ENCODE measurements at places on chromosomes 5 and 9. TPM values are rescaled to one million over a fixed set of nuclear protein-coding genes. Genes with fewer than 3 reads are reported as not detected.

DNA sequence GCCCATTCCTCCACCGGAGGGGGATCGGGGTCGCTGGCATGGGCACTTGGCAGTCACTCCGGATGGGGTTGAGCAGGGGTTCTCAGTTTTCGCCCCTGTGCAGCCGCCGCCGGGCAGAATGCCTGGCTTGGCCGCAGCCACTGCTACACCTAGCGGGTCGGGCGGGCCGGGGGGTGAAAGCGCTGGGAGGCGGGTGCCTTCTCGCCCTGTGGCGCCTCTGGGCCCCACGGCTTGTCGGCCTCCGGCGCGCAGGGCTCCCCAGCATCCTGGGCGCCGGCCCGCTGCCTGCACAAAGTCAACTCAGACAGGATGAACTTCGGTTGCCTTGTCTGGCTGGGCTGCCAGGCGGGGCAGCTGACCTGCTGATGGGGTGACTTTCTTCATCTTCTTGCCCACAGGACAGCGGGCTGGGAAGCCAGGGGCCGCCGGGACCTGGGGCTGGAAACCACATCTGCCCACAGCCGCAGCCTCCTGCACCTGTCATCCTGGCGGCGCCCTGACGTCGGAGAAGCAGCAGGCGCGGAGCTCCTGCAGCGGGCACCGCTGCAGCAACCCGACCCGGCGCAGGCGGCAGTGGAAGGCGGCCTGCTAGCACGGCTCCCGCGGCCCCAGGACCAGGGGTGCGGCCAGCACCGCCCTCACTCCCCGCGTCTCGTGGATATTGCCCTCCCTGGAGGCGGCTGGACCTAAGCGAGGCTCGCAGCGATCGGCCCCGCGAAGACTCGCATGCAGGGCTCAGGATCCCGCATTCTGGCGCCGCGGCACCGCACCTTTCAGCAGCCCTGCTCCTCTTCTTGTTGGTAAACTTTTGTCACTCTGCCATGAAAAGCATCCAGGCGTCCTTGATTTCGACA, 1.3 kb upstream of the ANKRD18A start:
- DNase-seq: peak; percentile 90

- no peak for DNase-seq
Observed at GRCh38 chr5:1963941-1964451, 81.3 kb upstream of the IRX4 start.

GRCh38 chr5:136890431-136891148, 525.2 kb upstream of the TRPC7 start:
- no peak for DNase-seq

DNA sequence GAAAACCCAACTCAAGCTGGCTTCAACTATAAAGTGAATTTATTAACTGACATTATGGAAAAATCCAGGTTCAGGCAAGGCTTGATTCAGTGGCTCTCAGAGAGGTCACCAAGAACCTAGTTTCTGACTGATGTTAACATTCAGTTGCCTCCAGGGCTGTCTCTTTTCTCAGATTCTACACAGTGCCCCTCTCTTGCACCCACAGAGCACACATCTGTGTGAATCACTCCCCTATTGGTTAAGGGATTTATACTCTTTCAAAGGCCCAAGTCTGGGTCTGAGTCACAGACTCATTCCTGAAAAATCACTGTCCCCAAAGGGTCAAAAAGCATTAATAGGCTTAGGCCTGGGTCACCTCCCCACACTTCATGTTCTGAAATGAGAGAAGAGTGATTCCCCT, 6.2 kb upstream of the HAVCR2 start:
- DNase-seq: no peak

DNA sequence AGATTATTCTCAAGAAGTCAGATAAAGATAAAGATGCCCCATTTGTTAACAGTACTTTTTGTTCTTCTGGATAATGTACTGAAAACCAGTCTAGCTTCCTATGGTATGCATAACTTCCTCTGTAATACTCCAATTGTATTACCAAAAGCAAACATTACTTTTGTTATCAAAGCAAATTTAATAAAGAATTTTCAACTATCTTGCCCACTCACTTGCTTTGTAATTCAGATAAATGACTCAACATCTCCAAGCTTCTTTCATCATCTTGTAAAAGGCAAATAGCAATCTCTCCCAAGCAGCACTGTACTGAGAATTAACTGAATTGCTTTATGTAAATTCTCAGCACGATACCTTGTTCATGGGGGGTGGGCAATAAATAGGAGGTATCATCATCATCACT, 98.3 kb downstream of the NFIB start:
- DNase-seq: no peak

- DNase-seq: no peak
Observed at GRCh38 chr9:137396634-137397367, 26.2 kb downstream of the EXD3 start.

TNFSF15 gene
- total RNA-seq: 0.19 TPM

DNA sequence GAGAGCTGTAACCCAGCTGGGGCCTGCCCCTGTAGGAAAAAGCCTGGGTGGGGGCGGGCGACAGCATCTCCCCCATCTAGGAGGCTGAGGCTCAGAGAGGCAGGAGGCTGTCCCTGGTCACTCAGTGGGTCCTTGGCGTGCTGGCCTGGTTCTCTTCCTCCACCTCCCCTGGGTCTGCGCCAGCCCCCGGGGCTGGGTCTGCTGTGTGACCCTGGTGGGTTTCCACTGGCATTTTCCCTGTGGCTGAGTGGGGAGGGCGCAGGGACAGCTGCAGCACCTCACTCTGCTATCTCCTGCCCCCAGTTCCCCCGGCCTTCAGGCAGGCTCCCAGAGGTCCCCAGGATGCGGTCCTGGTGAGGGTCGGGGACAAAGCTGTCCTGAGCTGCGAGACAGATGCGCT, 59.5 kb upstream of the ASS1 start:
- DNase-seq: no peak

DNA sequence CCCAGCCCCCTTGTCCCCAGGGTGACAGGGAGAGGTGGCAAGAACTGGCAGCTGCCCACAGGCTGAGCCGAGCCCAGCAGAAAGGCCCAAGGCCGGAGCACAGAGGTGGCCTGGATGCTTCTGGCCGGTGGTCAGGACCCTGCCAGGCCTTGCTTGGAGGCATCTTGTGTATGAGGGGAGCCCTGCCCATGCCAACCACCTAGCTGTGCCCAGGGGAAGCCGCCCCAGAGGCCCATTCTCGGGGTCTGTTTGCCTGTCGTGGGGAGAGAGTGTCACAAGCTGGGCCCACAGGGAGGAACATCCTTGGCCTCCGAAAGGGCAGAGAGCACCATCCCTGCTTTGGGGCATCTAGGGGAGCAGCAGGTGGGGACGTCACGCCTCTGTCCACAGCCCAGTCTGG, 10.0 kb downstream of the NKD2 start:
- DNase-seq: no peak

DNA sequence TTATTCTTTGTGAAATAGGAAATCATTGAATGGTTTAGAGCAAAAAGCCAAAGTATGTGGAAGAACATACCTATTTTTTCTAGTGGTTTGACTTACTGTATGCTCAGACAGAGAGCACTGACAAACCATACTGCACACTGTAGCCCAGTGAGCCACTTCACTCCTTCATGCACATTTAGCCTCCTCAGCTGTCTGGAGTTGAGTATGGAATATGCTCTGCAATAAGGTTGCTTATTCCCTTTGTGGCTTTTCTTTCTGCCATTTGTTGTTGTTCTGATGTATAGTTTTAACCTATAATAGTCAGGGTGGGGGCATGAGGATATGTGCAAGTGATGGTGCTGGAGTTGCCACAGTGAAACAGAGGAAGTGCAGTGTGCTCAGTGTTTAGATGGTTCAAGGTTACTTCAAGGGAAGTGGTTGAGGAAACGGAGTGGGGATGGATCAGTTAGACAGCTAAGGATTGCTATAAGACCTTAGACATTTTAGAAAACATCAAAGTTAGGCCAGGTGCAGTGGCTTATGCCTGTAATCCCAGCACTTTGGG, 100.7 kb downstream of the CDC42SE2 start:
- DNase-seq: no peak

DNA sequence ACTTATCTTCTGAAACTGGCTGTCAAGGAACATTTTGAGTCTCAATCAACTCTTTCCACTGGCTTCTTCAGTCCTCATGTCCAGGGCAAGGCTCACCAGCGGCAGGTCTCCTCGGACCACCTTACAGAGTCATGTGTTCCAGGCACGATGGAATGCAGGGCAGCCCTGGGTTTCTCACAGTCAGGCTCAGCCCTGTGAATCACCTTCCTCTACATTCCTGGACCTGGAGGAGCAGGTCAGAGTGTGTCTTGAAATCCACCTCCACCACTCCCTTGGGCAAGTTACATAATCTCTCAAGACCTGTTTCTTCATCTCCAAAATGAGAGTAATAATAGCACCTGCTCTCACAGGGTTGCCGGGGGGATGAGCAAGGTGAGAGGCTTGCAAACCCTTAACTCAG, 16.0 kb downstream of the ENC1 start:
- no peak for DNase-seq

DNA sequence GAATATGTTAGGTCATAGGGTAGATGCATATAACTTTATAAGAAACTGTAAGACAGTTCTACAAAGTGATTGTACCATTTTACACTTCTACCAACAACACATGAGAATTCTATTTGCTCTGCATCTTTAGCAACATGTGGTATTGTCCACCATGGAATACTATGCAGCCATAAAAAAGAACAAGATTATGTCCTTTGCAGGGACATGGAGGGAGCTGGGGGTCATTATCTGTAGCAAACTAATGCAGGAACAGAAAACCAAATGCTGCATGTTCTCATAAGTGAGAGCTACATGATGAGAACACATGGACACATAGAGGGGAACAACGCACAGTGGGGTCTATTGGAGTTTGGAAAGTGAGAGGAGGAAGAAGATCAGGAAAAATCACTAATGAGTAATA, 22.2 kb upstream of the CER1 start:
- no peak for DNase-seq

IRX4 gene
- not detected for total RNA-seq

CCDC183 gene
- 3.4 TPM for total RNA-seq

GRCh38 chr5:80117446-80117845, 82.3 kb downstream of the THBS4 start:
- DNase-seq: peak; percentile 35

SLC45A2 gene
- 0.05 TPM for total RNA-seq

GRCh38 chr5:109695005-109695926, 5.5 kb downstream of the MAN2A1 start:
- no peak for DNase-seq

GRCh38 chr9:81822301-81822865, 105.8 kb upstream of the SPATA31D4 start:
- no peak for DNase-seq

- DNase-seq: peak; percentile 82
Observed at GRCh38 chr5:61866930-61867329, 439.1 kb upstream of the KIF2A start.

GAS1 gene
- 190 TPM for total RNA-seq

DNA sequence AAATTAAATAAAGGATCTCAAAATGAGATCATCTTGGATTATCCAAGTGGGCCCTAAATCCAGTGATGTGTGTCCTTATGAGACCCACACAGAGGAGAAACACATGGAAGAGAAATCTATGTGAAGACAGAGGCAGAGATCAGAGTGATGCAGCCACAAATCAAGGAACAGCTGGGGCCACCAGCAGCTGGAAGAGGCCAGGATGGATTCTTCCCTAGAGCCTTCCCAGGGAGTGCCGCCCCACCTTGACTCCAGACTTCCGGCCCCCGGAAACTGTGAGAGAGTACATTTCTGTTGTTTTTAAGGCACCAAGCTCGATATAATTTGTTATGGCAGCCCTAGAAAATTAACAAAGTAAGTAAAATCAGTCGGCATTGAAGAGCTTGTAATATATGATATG, 286.9 kb downstream of the FBXL7 start:
- DNase-seq: no peak

DNA sequence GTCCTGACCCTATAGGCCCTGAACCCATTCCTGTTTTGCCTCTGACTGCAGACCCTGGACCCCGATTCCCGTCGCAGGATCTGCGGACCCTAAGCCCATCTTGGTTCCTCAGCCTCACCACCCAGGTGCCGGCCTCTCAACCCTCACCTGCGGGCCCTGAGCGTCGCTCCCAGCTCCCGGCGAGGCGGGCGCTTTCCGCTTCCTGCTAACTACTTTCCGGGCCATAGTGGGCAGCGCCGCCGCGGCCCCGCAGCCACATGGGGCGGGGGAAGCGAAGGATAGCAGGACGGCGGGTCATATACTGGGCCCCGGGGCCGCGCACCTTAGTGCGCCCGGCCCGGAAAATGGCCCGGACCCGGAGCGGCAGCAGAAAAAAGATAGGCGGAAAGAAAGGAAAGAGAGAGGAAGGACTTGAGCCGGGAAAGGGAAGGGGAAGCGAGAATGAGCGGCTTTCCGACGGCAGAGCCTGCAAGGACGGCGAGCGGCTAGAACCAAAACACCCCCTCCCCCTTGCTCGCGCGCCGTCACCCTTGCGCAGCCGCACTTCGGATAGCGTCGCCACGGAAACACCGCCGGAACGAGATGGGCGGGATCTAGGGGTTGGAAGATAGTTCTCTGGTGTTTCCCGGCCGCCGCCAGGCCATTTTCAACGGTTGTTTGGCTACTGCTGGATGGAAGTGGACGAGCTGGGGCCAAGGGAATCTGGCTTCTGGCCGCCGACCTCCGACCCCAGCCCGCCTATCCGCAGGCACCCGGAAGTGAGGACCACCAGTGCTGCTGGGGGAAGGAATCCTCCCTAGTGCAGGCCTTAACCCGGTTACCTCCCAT, at the start of gene DCAF12:
Gene DCAF12 (minus strand): TSS at position 492 of the 828 bp plus-strand sequence. CDS start 267 bp downstream, at position 225.
- peak; percentile 94 for DNase-seq

DNA sequence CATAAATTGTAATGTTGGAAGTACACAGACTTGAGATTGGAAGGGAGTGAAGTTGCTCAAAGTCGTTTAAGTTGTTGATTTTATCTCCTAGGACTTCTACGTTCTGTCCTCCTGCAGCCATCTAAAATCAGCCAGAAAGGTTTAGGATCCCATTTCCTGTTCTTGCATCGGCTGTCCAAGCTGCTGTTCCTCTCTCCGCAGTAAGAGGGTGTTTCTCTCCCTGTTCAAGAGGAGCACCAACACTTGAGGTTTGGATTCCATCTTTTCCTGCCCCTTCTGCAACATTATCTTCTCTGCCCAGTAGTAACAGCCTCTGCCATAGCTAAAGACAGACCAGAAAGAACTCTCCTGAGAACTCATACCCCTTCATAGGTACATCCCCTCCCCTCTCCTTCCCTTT, 373.4 kb downstream of the GADD45G start:
- DNase-seq: peak; percentile 33

OR1J2 gene
- not detected for total RNA-seq

GRCh38 chr9:4366591-4367330, 66.9 kb upstream of the GLIS3 start:
- DNase-seq: peak; percentile 71

GRCh38 chr5:95537501-95537900, 17.3 kb downstream of the SKIC3 start:
- peak; percentile 3 for DNase-seq

GRCh38 chr5:107652839-107653607, 17.7 kb downstream of the EFNA5 start:
- no peak for DNase-seq

All from myocyte (in vitro differentiated cells).